Activated T-cell treated with anti-CD3 and anti-CD28 coated beads for 24 hours (primary cell): ENCODE measurements at places on chromosomes 5 and 9.

- DNase-seq = no peak
Measured at GRCh38 chr9:73611032-73611431, 459.4 kb downstream of the ANXA1 start.

DNA sequence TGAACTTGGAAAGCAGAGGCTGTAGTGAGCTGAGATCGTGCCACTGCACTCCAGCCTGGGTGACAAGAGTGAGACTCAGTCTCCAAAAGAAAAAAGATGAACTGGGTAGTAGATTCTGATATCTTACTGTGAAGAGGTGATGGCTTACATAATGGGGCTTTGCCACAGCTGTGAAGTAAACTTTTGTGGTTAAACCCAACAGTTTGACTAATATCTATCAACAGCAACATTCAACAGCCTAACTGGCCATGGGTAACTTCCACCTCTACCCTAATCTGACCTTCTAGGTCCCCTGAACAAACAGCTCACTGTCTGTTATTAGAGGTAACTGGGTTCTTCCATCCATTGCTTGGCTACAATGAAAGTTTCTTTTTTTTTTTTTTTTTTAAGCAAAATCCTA lies 52.1 kb downstream of the TLE1 start:
- no peak for DNase-seq

DNA sequence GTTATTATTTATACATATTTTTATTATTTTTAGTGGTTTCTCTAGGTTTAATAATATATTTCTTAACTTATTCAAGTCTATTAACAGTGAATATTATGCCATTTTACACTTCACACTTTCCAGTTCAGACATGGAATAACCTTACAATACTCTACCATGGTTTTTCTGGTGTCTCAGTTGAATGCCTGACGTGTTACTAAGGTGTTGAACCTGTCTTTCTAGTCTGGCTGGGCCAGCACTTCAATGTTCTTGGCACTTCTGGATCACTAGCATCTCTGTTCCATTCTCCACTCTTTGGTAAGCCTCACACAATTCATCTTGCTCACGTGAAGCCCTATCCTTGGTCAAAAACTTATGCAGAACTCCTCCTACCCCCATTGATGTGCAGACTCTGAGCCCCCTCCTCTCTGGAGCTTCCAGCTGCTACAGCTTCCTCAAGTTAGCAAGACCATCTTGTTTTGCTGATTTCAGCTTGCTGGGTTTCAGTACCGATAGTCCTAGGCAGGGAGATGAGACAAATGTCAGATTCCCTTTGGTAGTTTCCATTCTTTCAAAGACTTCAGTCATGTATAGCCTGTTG lies 243.1 kb downstream of the FBXO4 start:
- no peak for DNase-seq

DNA sequence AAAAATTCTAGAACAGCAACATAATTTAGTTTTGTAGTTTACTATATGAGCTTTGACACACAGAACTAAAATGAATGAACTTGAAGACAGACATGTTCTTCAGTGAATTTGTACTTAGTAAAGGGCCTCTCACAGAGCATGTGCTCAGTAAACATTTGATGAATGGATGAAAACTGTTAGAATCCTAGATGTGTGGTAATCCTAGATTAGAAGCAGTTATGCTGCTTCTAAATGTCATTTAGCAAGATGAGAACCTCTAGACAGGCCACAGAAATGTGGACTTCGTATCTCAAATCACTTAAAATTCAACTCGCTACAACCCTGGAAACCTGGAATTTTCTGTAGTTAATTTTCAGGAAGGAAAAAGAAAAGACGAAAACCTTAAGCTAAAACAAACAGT lies 8.5 kb downstream of the GOLPH3 start:
- no peak for DNase-seq
